ENCODE measurements at places on chromosomes 11 and 22. TPM values are rescaled to one million over a fixed set of nuclear protein-coding genes. Genes with fewer than 3 reads are reported as not detected.

DNA sequence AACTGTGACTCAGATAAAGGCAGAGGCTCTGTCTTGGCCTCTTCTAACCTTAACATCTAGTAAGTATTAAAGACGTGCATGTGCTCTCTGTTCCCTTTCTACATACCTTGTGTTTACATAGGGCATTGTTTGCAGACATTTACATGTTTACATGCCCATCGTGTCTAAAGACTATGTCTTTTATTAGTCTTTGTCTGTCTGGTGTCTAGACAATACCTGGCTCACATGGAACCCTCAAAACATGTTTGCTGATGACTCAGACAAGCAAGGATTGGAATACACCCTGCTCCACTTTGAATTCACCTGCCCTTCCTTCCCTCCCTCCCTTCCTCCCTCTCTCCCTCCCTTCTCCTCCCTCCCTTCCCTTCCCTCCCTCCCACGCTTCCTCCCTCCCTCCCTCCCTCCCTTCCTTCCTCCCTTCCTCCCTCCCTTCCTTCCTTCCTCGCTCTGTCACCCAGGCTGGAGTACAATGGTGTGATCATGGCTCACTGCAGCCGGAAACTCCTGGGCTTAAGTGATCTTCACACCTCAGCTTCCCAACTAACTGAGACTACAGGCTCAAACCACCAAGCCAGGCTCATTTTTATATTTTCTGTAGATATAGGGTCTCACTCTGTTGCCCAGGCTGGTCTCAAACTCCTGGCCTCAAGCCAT is 23.7 kb upstream of the SORL1-AS1 start:
- DNase-seq = no peak

The MAPK1 gene
- total RNA-seq = 47.6 TPM

DNA sequence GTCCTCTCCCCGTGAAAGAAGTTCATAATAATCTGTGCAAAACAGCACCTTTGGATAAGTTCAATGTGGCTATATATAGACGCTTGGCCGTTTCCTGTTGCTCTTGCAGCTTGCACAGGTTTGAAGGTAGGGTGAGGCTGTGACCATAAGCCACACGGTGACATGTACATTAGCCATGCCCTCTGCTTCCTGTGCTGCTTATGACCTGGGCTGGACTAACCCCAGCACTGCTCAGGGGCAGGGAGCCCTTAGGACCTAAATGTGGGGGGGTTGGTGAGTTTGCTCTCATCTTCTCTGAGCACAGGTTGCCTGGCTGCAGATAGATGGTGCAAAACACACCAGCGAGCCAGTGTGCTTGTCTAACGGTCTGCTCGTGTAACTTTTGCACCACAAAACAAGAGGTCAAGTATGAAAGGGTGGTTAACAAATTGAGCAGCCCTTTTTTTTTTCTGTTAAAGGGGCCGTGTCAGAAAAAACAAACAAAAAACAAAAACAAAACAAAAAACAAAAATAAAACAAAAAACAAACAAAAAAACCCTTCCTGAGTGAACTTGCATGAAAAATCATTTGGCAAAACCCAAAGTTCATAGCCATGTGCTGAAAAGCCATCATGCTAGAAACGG is 37.3 kb downstream of the FLI1 start:
- DNase-seq = no peak

GRCh38 chr11:134097166-134097565 is 28.3 kb downstream of the JAM3 start:
- DNase-seq = no peak

The CST6 gene
- total RNA-seq = not detected

GRCh38 chr11:5696210-5696609 is 6.6 kb downstream of the TRIM22 start:
- DNase-seq = no peak

- no peak for DNase-seq
Measured at GRCh38 chr11:70012134-70012733, 65.9 kb upstream of the ANO1 start.

The YIF1A gene
- 43.5 TPM for total RNA-seq

The GLYATL1B gene
- total RNA-seq = not detected

DNA sequence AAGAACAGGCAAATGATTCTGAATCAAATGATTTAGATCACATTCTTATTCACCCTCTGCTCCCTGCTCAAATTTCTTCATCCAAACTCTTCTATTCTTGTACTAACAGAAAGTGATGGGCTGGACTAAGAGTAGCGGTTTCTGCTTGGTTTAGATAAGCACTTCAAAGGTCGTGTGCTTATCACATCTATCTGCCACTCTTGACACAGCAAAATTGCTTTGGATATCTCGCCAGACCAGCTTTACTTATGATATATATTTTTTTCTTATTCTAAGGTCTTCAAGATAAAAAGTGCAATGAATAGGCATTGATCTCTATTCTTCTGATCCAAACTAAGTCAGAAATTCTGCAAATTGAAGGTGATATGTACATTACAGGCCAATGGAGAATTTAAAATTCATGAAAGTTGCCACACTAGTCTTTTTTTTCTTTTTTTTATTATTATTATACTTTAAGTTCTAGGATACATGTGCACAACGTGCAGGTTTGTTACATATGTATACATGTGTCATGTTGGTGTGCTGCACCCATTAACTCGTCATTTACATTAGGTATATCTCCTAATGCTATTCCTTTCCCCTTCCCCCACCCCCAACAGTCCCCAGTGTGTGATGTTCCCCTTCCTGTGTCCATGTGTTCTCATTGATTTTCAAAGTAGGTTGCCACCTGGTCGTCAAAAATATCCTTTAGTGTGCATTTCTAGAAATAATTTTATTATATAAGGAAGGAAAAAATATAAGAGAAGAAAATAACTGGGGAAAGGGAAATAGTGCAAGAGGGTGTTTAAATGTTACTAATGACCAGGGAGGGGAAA is 1941.0 kb upstream of the RAG2 start:
- DNase-seq = no peak

The CASP5 gene
- not detected for total RNA-seq

- DNase-seq = no peak
Measured at GRCh38 chr22:22878801-22879674, 8.6 kb upstream of the IGLL5 start.

The LDHAL6A gene
- not detected for total RNA-seq

- no peak for DNase-seq
Measured at GRCh38 chr11:122019908-122020694, 95.9 kb downstream of the BLID start.

DNA sequence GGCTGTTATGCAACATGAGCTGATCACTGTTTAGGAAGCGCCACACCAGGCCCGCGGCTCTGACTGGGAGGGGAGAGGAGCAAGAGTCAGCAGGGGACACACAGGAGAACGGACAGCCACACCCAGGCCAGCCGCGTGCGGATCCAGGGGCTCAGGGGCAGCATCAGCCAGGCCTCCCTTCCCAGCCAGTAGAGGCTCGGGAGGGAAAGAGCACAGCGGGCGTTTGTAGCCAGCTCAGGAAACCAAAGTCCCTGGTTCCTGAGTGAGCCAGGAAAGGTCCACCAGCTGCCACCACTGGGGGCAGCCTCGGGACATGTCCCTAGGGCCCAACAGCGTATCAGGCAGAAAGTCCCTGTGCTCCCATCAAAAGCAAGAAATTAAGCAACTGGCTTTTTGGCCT is 71.8 kb upstream of the PITPNB start:
- DNase-seq = peak; percentile 88

The TNNT3 gene
- 4.3 TPM for total RNA-seq

DNA sequence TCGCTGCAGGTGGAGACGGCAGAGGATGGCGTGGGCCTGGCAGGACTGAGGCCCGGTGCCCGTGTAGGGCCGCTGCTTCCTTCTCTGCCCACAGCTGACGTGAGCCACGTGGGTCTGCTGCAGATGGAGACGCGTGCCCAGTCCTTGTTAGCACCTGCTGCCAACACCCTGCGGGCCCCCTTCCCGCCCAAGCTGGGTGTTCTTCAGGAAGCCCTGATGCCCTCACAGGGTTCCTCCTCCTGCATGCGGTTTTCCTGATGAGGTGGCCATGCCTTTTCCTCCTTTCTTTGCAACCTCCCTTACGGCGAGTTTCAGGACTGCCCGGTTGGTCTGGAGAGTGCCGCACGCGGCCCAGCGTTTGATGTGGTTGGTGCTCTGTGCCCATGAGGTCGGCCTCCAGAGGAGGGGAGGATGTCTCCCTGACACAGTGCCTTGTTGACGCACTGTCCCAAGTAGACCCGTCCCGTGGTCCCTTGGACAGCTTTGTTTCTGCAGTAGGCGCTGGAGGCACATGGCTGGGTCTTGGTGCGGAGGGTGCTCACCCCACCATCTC is 44.7 kb downstream of the AP2A2 start:
- no peak for DNase-seq

DNA sequence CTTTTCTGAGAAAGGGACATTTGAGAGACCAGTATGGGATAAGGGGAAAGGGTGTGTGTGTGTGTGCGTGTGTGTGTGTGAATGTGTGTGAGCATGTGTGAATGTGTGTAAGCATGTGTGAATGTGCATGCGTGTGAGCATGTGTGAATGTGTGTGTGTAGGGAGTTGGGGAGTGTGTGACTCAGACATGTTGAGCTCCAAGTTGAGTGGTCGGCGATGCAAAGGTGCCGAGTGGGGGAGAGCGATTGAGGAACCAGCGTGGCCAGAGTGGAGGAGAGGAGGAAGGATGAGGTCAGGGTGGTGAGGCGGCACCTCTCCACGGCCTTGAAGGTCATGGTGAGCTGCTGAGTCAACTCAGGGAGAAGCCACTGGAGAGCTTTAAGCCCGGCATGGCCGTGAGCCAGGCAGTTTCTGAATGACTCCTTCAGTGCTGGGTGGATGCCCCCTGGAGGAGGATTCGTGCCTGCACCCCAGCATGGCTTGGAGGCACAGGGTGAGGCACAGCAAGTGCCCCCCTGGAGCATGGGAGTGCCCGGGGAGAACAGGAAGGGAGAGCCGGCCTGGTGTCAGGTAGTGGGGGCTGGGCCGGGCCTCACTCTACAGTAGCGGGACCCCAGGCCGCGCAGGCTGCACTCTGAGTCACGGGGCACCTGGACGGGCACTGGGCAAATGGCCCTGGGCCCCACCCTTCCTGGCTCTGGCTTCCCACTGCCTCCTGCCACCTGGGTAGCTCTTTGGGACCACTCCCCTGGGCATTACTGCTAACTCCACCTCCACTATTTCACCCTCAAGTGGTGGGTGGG is 8.2 kb upstream of the CCDC88B start:
- peak; percentile 76 for DNase-seq

GRCh38 chr11:62400760-62401159 is 18.1 kb upstream of the SCGB1A1 start:
- peak; percentile 96 for DNase-seq

DNA sequence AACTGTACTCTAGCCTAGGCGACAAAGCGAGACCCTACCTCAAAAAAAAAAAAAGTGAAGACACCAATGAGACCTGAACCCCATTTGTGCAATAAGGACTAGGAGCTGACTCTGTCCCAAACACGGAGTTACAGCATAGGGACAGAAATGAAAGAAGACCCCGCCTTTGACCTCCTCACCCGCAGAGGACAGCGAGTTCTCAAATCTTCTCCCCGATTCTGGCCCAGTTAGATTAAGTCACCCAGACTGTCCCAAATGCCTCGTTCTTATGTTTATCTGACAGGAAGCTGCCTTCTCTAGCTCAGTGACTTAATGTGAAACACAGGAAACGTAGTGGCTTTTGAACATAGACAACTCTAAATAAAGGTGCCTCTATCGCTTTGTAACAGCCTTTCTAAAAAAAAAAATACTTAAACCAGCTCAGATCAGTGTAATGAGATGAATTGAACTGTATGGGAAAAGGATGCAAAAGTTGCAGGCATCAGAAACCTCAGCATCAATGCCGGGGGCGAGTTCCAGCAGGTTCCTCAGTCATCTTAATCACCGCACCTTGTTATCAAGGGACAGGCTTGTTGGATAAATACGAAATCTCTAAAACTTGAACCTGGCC is 10.6 kb downstream of the MYH9 start:
- no peak for DNase-seq

DNA sequence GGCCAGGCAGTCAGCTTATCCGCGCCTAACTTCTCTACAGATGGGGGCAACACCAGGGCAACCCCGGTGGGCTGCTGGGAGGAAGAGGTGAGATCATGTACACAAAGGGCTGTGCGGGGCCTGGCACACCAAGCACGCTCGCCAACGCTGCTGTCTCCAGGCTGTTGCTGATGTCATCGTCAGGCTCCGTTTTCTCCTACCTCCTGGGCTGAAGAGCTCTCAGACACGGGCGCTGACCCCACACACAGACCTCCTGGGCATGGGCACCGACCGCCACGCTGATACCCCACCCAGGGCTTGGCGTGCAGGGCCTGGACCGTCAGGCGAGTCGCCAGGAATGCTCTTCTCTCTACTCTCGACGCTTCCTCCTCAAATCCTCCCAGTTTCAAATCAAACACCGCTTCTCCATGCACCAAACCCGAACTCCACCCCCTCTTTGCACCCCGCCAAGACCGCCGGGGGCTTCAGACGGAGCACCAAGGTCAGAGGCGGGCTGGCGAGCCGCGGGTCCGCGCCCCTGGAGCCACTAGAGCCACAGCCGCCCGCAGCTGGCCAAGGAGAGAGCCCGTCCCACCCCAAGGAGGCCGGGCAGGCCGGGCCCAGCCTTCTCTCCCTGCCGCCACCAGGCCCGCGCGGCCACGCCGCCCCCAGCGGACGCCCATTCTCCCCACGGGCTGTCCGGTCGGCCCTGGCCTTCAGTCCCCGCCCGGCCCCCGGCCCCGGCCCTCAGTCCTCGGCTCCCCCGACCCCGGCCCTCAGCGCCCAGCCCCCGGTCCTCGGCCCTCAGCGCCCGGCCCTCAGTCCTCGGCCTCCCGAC is 772 bp downstream of the SBF1 start:
- peak; percentile 65 for DNase-seq

- DNase-seq = no peak
Measured at GRCh38 chr11:108985236-108985944, 320.5 kb downstream of the DDX10 start.

DNA sequence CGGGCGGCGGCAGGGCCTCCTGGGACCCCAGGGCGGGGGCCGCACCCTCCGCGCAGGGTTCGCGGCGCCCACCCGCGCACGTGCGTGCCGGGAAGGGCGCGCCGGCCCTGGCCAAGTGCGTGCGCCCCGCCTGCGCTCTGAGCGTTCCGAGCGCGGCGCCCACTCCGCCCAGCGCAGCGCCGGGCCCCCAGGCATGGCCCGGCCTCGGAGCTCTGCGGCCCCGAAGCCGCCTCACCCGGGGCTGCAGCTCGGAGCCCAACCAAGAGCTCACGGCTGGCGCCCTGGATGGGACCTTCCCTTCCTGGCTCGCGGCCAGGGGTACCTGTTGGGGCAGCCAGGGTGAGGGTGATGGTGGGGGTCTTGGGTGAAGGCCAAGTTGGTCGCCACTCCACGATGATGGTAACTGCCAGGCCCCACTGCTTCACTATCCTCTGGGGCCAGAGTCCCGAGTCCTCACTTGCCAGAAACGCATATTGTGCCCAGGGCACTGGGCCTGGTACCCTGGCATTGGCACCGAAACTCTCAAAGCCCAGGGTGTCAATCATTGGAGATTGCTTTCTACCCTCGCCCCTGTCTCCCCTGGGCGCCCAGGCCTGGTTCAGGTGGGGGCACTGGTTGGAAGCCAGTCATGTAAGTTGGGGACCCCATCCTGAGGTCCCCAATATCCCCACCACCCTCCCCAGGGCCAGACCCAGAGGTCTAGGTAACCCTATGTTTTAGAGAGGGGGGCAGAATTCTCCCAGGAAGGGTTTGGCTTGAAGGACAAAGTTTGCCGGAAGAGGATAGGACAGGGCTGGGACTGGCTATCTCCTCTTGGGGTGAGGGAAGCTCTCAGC is 882 bp downstream of the ANO1 start:
- DNase-seq = peak; percentile 64

Measured in sigmoid colon (tissue), 7 donors.